ENCODE measurements at places on chromosomes 1 and 21. TPM values are rescaled to one million over a fixed set of nuclear protein-coding genes. Genes with fewer than 3 reads are reported as not detected.
A peak's percentile ranks its signal among the peaks of the same experiment; 100 is the strongest.

- no peak for DNase-seq
These were observed 124.5 kb downstream of the PTPRC start for GRCh38 chr1:198763298-198763714.

GRCh38 chr1:3729594-3730542 lies 22.4 kb upstream of the CCDC27 start:
- DNase-seq: no peak

- no peak for DNase-seq
These were observed 79.9 kb downstream of the PRDM2 start for GRCh38 chr1:13779930-13780329.

- DNase-seq: no peak
These were observed 84.9 kb downstream of the C4BPA start for GRCh38 chr1:207188901-207189300.

GRCh38 chr1:17265162-17265561 lies 16.3 kb downstream of the PADI3 start:
- DNase-seq: no peak

DNA sequence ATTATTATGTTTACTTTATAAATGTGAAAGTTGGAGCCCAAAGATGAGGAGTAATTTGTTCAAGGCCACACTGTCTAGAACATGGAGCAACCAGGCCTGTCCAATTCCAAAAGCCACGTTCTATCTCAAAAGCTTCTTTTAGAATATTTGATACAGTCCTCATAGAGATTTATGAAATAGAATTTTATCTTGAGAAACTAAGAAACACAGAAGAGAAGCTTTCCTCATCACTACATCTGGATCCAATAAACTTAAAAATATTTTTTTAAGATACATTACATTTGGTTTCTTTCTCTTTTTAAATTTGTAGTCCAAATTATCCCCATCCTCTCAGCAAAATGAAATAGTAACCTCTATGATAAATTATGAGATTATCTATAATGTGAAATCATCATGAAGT lies 58.9 kb downstream of the DDAH1 start:
- no peak for DNase-seq

GRCh38 chr1:165686971-165687433 lies 11.4 kb downstream of the ALDH9A1 start:
- no peak for DNase-seq

- no peak for DNase-seq
These were observed 2.6 kb downstream of the C1orf116 start for GRCh38 chr1:207029701-207030521.

GRCh38 chr1:198788561-198789064 lies 149.8 kb downstream of the PTPRC start:
- DNase-seq: no peak

DNA sequence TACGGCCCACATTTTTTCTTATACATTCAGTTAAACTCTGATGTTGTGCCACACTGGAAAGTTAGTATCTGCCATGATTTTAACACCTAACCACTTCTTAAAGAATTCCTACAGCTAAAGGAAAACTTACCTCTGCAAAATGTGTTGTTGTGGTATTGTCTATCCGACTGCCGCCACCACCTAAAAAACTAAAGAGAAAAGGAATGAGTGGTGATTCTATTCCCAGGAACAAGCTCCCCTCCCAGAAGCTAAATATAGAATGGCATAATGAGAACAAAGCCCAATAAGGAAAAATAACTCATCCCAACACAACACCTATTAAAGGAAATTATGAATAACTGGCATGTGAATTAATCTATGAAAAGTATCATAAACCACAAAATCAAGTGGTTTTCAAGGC lies 39.5 kb downstream of the RNF115 start:
- DNase-seq: no peak

- DNase-seq: no peak
These were observed 207.6 kb upstream of the NFIA start for GRCh38 chr1:60874718-60875117.

- no peak for DNase-seq
These were observed 18.1 kb downstream of the CAMTA1 start for GRCh38 chr1:6803357-6803756.

DNA sequence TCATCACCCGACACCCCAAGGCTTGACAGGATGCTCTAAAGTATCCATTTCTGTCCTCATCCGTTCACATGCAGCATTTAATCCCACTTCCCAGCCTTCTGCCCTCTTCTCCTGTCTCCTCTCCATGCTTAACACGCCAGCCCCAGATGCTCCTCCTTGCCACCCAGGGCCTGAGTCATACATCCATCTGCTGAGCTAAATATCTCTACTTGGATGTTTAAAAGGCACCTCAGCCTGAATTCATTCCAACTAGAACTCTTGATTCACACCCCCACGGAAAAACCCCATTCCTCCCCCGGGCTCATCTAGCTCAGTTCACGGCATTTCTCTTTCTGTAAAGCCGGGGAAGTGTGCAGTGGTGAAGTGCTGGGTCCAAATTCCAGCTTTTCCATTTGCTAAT lies 27.7 kb downstream of the TEX35 start:
- no peak for DNase-seq

DNA sequence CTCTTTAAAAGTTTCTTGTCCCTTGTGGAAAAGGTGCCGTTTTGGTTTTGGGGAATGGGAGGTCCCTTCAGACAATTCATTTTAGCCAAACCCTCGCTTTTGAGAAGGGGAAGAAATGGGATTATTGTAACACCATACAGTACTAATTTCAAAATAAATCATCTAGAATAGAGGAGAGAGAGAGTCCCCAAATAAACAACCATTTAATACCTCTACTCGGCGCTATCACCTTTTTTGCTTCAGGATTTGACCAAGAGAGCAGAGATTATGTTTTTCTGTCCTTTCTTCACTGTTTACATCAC lies 770 bp upstream of the RC3H1 start:
- DNase-seq: no peak

DNA sequence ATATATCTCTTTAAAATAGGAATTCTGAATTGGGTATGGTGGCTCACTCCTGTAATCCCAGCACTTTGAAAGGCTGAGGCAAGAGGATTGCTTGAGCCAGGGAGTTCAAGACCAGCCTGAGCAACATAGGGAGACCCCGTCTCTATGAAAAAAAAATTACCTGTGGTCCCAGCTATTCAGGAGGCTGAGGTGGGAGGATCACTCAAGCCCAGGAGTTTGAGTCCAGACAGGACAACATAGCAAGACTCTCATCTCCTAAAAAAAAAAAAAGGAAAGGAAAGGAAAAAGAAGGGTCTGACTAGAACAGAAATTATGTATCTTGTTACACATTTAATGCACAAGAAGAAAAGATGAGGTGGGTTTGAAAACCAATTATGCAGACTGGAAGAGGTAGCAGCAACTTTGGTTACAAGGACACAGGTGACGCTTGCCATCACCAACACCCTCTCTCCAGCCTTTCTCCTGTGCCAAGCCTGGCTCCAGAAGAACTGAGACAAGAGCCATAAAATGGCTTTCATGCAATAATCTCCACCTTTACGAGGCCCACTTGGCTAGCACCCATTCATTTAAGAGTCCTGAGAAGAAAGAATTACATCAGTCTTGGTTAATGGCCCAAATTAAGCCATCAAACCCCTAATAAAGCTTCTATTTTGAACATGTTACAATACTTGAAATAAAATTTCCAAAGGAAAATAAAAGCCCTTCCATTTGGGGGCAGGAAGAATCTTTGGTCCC lies 4.8 kb upstream of the SELENBP1 start:
- no peak for DNase-seq

DNA sequence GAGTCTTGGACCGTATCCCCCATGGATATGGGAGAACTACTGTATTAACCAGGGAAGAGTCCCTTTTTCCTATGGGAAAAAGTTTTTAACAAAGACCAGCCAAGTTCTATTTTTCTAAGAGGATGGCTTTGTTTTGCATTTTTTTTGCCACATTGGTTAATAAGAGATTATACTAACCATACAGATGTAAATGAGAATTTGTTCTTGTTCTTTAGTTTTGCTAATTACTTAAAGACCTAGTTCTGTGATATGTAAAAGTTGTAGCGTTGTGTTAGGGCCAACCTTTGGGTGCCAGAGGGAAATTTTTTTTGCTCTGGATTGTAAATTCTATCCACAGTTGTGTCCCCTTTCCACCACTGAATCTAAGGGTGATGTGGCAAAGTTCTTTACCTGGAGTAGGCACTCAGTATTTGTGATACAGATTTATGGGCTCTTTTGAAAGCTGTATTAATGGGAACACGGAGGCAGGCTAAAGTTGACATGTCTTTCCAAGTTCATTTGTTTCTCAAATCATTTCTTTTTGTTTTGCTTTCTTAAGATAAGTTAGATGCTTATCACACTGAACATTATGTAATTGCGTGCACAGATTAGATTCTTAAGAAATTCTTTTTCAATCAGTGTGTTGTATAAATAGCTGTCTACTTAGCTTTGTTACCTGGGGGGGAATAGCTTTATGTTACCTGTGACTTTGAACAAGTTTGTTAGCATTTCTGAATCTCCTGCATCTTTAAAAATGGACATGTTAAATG lies 2.9 kb downstream of the SOAT1 start:
- DNase-seq: no peak

DNA sequence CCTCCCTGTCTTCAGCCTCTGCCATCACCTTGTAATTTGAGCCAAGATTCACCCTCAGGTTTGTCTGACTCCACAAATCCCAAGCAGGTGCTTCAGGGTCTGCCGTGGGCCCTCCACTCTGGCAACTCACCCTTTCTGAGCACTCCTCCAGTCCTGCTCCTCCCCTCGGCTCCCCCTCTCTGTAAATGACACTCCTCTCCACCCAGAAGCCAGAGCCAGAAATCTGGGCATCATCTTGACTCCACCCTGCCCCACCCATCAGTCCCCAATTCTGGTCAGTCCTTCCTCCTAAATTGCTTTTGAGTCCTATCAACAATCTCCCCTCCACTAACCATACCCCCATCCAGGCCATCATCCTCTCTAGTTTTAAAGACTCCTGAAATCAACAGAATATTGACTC lies 40.5 kb downstream of the RCSD1 start:
- no peak for DNase-seq

DNA sequence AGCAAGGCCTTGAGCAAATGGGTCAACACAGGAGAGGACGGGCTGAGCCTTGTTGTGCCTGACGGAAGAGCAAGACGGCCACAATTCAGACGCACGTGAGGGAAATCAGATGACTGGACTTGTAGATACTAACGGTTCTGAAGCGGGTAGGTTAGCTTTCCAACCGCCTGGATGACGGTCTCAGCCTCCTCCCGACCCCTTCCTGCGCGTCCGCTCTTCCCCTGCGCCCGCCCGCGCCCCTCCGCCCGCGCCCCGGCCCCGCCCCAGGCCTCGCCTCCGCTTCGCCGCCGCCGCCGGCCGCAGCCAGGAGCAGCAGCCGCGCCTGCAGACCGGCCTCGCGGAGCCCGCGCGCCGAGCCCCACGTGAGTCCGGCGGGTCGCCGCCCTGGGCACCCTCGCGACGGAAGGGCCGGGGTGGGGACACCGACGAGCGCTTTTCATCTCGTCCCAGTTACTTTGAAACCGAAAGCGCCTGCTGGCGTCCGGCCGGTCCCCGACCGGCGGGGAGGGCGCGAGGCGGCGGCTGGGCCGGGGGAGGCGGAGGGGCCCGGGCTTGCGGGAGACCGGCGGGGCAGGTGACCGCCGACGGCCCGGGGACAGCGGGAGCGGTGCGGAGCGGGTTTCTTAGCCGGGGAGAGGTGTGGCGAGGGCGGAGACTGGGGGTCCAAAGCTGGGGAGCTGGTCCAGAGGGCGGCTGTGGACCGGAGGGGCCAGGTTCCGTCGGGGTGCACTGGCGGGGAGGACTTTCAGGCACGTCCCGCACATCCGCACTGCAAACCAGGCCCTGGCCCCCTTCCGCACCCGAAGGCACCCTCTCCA lies at the start of gene TRAF5:
TRAF5 (plus strand) TSS at position 306 of the 818 bp plus-strand sequence. CDS start 26,407 bp downstream, outside the sequence.
- DNase-seq: peak; percentile 37

- no peak for DNase-seq
These were observed 43.7 kb downstream of the SEC16B start for GRCh38 chr1:177926201-177926600.

DNA sequence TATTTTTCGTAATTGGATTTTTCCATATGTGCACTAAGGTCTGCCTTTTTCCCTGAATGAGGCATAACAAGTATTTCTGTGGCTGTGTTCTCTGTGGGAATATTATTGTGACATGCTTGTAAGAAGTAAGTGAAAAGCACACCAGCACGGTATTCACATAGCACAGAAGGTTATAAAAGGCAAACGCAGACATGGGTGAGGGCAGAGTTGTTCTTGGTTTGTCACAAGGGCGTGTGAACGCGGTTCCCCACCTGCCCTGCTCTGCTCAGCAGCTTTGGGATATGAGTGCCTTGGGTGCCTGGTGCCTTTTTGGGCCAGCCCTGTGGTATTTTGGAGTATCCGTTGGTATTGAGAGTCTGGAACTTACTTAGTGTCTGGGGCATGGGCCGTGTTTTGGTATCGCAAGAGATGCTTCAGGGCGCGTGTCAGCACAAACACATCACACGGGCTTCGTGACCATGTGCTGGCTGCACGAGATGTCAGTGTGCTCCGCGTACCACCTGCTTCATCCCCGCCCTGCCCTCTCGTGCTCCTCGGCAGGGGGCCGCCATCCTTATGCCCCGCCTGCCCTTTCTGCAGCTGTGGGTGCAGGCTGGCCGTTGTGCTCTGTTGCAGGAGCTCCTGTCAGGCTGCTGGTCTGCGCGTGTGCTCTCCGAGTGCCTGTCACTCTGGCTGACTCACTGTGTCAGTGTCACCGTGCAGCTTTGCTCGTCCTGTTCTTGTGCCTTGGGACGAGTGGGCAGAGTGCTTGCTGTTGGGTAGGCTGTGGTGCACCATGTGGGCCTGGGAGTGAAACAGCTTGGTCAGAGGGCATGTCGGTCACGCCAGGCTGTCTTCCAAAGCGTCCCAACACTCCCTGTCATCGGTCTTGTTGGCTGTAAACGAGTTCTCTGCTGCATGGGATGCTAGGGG lies 15.0 kb downstream of the SKI start:
- DNase-seq: no peak

DNA sequence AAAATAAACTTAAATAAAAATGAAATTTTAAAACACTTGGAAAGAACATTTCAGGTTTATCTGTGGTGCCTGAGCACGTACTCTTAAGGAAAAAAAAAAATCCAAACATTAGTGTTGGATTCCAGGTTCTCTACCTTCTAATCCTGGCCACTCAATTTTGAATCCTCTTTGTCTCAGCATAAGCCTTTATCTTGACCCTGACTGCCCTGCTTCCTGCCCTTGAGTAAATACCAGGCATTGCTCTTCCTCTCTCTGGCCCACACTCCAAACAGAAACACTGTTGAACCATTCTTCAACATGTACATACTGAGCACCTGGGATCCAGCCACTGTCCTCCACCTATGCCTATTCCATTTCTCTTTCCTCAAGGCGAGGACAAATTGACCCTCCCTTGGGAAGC lies 11.4 kb upstream of the VANGL1 start:
- DNase-seq: no peak

- DNase-seq: no peak
These were observed at the start of gene PERM1 for GRCh38 chr1:981955-982558. Gene PERM1 (minus strand): TSS chr1:982093. CDS start chr1:981029, 1,064 bp downstream.

GRCh38 chr1:173241528-173242347 lies 34.6 kb upstream of the TNFSF4 start:
- no peak for DNase-seq

TRIM46 gene
- polyA plus RNA-seq: 4.6 TPM

PCBP3 gene
- polyA plus RNA-seq: 2.1 TPM

LYSMD1 gene
- 18.6 TPM for polyA plus RNA-seq

ANGPTL1 gene
- polyA plus RNA-seq: 11.3 TPM

ATAD3A gene
- polyA plus RNA-seq: 18.7 TPM

GJA5 gene
- polyA plus RNA-seq: 87.5 TPM

FAM163A gene
- polyA plus RNA-seq: 0.06 TPM

CELA2B gene
- 1.00 TPM for polyA plus RNA-seq

TAS1R3 gene
- 0.27 TPM for polyA plus RNA-seq

SNX27 gene
- polyA plus RNA-seq: 25.3 TPM

MOV10 gene
- 66.8 TPM for polyA plus RNA-seq

UBXN10 gene
- 5.1 TPM for polyA plus RNA-seq

F13B gene
- not detected for polyA plus RNA-seq

DCLRE1B gene
- 10.3 TPM for polyA plus RNA-seq

HES3 gene
- polyA plus RNA-seq: not detected

PAQR6 gene
- polyA plus RNA-seq: 3.9 TPM

HPCAL4 gene
- polyA plus RNA-seq: 0.15 TPM

OLFML2B gene
- 16.3 TPM for polyA plus RNA-seq
